Activated B cell treated with CpG ODN at 0.5 μM for 24 hours (primary cell): ENCODE measurements at places on chromosomes 12 and 14.

DNA sequence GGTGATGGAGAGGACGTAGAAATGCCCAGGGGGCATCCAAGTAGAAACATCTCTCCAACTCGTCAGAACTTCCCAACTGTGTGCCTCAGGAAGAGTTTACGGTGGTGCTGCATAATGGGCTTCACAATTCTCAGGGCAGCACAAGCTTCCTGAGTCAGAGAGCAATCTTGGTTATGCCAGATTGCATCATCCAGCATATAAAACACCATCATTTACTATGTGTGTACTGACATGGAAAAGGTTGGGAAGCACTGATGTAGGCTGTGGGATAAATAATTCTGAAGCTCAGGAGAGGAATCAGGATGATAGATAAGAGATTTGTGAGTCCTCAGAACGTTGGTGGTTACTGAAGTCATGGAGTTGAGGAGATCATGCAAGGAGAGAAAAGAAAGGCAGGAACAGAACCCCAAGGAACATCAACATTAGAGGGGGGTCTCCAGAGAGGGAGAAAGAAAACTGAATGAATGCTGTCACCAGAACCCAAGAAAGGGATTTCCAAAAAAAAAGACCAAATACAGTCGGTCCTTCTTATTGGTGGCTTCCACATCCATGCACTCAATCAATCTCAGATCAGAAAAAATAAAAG, 4.7 kb upstream of the NCKAP5L start:
- DNase-seq: no peak

- DNase-seq: peak; percentile 48
These were observed 415.4 kb upstream of the CCDC196 start for GRCh38 chr14:66070542-66071319.

- DNase-seq: no peak
These were observed 74.9 kb downstream of the DIO2 start for GRCh38 chr14:80136358-80136757.

GRCh38 chr12:54214553-54215406, 26.0 kb upstream of the SMUG1 start:
- DNase-seq: peak; percentile 87

GRCh38 chr12:115916910-115917668, 360.4 kb downstream of the MED13L start:
- DNase-seq: peak; percentile 64

DNA sequence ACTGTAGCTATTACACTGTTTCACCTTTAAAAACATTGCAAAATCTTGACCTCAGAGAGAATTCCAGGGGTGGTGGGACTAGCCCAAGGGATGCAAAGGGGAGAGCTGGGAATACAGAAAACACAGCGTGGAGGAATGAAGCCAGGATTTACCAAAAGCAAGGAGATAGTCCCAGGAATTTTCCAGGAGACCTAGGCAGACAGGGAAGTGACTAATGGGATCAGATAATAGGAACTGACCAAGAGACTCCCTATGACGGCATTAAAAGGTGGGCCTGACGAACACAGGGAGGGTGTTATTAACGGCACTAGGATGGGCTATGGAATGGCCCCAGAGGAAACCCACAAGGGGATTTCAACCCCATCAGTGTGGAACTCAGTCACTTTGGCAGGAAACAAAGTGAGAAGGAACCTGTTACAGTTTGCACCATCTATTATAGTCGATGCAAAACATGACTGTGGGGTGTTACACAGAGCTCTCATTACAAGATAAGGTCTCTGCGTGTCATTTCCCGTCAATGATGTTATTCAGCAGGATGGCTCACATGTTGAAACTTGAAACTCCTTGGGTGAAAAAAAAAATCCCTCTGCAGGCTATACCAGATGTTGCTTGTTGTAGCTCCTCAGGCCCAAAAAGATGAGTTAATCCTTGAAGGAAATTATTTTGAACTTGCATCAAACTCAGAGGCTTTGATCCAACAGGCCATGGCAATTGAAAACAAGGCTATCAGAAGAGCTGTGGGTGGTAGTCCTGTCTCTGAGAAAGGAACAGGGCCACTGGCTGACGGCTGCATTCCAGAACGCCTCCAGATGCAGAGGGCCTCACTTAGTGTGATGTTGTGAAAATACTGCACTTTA, 58.7 kb downstream of the DRAM1 start:
- DNase-seq: no peak

DNA sequence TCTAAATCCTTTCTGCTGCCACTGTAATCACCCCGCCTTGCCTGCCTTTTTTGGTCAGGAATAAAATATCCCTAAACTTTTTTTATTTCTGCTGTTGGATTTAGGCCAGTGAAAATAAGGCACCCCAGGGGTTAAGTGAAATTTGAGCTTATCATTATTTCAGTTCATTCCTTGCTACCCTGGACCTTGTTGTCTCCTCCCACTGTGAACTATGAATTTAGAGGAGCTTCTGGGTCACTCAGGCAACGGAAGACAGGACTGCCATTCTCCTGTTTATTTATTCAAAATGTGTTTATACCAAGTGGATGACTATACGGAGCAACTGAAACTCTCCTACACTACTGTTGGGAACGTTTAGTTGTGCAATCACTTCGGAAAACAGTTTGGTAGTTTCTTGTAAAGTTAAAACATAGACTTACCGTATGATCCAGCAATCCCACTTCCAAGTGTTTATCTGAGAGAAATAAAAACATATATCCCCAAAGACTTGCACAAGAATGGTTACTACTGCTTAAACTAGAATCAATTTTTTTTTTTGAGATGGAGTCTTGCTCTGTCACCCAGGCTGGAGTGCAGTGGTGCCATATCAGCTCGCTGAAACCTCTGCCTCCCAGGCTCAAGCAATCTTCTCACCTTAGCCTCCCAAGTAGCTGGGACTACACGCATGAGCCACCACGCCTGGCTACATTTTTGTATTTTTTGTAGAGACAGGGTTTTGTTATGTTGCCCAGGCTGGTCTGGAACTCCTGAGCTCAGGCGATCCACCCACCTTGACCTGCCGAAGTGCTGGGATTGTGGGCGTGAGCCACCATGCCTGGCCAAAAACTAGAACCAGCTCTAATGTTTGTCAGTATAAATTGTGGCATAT, 2.3 kb upstream of the TRAFD1 start:
- no peak for DNase-seq

DNA sequence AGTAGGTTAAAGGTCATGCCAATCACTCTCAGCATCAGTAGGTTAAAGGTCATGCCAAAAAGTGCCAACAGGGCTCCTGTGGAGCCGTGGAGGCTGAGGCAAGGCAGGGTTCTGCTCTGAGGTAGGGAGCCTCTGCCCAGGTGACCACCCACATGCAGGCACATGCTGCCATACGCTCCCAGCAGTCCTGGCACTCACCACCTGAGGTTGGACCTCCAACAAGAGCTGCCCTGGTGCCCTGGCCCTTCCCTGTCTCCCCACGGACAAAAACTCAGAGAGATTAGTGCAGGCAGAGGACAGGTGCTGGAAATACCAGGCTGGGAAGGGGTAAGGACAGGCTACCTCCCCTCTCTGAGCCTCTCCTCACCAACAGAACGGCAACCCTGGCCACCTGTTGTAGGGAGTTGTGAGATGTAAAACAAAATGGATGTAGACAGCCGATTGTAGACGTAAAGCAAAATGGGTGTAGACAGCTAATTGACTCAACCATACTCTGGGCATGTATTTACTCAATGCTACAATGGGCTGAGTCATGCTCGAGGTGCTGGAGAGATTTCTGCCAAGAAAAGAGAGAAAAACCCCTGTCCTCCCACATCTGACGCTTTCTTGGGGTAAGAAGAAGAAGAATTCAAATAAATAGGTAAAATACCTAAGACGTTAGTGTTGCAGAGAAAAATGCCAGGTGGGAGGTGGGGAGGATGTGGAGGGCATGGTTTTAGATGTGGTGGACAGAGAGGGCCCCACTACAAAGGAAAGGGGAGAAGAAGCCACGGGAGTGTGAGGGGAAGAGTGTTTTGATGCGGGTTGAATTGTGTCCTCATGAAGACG, 32.4 kb downstream of the LTBP2 start:
- DNase-seq: no peak

- DNase-seq: no peak
These were observed 5.8 kb upstream of the TBPL2 start for GRCh38 chr14:55446127-55446736.

- no peak for DNase-seq
These were observed 11.1 kb upstream of the CMAS start for GRCh38 chr12:22034709-22035506.

- no peak for DNase-seq
These were observed 1.6 kb downstream of the AMN1 start for GRCh38 chr12:31727192-31727591.

- no peak for DNase-seq
These were observed 43.2 kb downstream of the GALNT4 start for GRCh38 chr12:89481213-89481914.

DNA sequence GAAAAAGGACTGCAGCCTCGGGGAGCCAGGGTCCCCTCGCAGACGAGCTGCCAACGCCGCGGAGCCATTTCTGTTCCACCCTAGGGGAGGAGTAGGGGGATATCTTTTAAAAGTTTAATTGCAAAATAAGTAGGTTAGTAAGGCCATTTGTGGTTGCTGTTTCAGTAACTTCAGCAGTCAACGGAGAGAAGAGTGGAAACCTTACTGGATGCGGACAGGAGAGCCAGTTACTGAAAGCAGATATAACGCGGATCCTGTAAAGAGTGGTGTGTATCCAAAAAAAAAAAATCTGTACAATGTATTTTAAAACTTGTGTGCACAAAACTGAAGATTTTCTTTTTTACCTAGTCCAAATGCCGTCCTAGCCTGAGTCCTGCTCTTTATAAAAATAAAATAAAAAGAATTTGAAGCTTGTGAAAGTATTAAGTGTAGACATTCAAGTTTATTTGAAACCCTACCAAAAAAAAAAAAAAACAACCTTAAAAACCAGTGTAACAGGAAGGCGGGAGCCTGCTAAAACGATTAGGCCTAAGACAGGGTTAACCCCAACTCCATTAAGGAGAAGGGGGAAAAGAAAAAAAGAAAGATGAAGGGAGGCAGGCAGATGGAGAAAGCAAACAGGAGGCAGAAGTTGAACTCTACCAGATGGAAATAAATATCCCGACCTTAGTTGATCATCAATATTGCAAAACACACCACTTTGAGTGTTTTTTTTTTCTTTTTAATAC, 1.0 kb upstream of the BTG1 start:
- DNase-seq: no peak

GRCh38 chr14:21236948-21237797, 32.1 kb downstream of the HNRNPC start:
- no peak for DNase-seq

DNA sequence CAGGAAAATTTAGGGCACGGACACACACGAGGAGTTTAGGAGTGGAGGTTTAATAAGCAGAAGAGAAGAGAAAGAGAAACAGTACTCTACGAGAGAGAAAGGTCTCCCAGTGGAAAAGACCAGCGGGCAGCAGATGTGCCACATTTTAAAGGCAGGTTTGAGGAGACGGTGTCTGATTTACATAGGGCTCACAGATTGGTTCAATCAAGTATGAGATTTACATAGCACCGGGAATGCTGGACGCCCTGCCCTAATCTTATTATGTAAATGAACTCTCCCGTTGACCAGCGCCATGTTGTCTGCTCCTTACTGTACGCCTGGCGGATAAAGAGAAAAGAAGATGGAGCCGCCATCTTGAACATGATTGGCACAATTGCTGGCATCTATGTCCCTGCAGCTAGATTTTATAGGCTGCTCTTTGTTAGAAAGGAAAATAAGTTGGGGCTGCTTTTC, 17.9 kb downstream of the NFKBIA start:
- DNase-seq: no peak

GRCh38 chr14:72758993-72759392, 134.9 kb downstream of the DPF3 start:
- DNase-seq: no peak

DNA sequence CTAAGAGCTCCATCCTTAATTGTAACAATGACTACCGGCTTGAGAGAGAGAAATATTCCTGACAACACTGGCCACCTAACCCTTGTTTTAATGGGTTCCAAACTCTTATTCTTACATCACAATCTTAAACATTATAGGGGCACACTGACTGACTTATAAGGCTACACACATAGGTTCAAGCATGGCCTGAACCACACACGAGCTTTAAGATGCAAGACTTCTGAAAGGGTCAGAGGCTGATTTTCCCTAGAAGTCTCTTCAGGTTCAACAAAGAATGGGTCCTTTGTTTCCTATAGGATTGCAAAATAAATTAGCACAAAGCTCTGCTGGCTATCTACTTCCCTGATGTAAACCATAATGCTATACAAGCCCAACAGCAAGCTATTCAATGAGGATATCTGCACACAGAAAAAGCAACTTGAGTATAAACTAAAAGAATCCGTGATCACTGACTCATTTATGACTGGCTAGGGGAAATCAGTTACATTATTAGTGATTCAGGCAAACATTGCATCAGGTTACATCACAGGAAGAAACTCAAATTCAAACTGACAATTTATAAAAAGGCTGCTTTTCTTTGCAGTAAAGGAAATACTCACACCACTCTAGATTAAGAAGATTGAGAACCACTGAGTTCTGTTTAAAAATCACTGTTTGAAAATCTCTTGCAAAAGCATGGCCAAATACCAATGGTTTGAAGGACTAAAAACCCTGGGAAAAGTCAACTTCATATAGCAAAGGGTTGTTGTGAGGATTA, 8.5 kb downstream of the BTG1 start:
- DNase-seq: no peak

DNA sequence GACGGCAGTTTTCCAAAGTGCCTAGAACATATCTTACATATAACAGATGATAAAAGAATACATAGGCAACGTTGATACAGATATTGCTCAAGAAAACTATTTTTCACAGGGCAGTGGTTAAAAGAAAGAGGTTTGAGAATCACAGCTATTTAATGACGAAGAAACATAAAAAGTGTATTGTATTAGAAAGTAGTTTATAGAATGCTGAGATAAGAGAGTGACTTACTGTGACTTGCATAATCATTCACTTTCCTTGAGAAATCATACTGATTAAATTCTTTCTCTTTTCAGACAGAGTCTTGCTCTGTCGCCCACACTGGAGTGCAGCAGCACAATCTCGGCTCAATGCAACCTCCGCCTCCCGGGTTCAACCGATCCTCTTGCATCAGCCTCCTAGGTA, 57.7 kb downstream of the PPP1R12A start:
- DNase-seq: no peak

DNA sequence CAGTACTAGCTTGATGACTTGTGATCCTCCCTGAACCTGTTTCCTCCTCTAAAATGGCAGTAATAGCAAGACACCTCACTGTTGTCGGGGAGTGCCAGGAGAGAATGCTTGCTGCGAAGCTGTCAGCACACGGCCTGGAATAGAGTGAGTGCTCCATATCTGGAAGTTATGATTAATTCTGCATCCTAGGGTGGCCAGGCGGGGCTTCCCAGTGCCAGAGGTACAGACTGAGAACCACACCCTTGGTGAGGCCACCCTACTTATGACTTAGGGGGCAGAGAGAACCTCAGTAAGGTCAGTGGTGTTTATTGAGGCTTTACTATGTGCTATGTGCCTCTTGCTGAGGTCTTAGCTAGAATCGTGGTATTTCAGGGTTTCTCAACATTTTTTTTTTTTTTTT, 20.1 kb downstream of the MORN3 start:
- no peak for DNase-seq
